ENCODE measurements at places on chromosomes 5 and 9.

- no peak for DNase-seq
Measured at GRCh38 chr9:37248651-37249163, 128.3 kb downstream of the ZCCHC7 start.

- DNase-seq: no peak
Measured at GRCh38 chr5:15695215-15695731, 195.3 kb downstream of the FBXL7 start.

DNA sequence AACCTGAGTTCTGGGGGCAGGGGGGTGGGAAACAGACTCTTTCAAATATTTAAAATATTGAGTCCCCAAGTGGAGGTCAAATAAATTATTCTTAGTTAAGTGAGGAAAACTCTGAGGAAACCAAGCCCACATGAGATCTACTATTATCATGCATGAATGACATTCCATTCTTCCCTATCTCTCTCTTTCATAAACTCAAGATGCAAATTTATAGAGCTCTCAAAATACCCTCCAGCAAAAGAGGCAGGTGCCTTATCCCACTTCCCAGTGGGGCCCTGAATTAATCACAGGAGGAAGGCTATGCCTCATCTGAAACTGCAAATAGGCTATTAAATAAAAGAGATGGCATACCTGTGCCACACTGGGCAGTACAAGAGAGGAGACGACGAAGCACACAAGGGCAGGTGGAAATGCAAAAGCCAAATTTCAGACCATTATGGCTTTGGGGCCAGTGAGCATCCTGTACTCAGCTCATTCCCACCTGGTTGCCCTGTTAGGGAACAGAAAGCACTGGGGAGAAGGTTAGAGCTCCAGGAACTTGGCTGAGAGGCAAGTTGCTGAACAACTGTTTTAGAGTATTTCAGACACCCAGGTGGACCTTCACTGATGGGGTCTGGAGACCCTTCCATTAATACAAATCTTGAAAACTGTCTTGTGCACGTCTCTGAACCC, 102.2 kb upstream of the EQTN start:
- no peak for DNase-seq

DNA sequence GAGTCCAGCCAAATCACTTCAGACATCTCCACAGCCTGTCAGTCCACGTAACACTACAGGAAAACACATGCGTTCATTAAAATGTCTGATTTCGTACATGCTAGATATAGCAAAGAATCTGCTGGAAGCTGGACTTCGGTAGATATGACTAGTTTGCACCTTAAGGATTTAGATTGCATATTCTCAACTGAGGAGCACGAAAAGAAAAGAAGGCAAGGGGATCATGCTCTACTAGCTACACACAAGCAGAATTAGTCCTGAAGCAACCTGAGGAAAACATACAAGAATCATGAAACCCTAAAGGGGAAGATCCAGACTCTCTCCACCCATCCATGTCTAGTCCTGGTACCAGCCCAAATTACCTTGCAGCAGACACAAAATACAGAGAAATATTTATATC, 36.1 kb upstream of the SSBP2 start:
- no peak for DNase-seq

- DNase-seq: no peak
Measured at GRCh38 chr5:162187371-162187770, 119.8 kb downstream of the GABRG2 start.

DNA sequence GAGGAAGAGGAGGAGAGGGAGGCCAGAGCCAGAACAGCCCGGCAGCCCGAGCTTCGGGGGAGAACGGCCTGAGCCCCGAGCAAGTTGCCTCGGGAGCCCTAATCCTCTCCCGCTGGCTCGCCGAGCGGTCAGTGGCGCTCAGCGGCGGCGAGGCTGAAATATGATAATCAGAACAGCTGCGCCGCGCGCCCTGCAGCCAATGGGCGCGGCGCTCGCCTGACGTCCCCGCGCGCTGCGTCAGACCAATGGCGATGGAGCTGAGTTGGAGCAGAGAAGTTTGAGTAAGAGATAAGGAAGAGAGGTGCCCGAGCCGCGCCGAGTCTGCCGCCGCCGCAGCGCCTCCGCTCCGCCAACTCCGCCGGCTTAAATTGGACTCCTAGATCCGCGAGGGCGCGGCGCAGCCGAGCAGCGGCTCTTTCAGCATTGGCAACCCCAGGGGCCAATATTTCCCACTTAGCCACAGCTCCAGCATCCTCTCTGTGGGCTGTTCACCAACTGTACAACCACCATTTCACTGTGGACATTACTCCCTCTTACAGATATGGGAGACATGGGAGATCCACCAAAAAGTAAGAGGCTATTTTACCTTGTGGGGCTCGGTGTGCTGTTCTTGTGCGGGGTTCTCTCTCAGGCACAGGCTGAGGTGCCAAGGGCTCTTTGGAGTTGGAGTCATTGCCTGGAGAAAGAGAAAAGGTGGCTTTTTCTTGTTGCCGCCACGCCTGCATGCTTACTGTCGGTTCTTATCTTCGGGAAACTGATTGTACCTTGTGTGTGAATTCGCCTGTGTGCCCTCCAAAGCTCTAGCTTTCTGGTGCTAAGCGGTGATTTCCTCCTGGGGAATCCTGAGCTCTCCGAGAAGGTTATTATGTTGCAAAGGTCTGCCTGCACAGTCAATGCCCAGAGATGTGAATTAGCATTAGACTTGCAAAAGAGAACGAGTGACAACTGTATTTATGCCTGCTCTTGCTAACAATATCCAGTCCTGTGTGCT, at the start of gene ISL1:
Gene ISL1 (plus strand): TSS at position 318 of the 991 bp plus-strand sequence. CDS start 224 bp downstream, at position 542.
- peak; percentile 16 for DNase-seq

GRCh38 chr9:29773676-29774075, 2200.4 kb upstream of the C9orf72 start:
- DNase-seq: no peak

GRCh38 chr9:109817146-109817845, 37.3 kb downstream of the PALM2AKAP2 start:
- no peak for DNase-seq

DNA sequence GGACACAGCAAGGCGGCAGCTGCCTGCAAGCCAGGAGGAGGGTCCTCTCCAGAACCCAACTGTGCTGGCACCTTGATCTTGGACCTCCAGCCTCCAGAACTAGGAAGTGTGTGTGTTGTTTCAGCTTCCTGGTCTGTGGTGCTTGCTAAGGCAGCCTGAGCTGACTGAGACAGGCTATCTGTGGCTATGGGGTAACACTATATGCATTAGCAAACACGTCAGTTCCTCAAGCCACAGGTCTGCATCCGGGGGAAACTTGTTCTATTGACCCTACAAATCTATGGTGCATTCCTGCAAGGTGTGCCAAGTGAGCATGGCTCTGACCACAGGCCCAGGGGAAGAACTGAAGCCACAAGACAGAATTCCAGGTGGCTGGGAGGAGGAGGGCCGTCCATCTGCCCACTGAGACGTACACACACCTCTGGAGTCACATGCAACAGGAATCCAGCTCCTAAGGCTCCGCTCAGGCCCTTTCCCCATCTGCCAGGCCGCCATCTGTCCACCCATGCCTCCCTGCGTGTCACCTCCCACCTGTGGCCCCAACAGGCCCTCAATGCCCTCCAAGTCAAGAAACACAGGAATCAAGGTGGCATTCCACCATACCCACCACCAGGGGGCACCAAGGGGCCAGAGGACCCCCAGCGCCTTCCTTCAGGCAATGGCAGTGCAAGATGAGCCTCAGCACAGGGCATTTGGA, 174.9 kb downstream of the ROR2 start:
- peak; percentile 23 for DNase-seq

GRCh38 chr5:35320029-35320428, 89.7 kb upstream of the PRLR start:
- no peak for DNase-seq

DNA sequence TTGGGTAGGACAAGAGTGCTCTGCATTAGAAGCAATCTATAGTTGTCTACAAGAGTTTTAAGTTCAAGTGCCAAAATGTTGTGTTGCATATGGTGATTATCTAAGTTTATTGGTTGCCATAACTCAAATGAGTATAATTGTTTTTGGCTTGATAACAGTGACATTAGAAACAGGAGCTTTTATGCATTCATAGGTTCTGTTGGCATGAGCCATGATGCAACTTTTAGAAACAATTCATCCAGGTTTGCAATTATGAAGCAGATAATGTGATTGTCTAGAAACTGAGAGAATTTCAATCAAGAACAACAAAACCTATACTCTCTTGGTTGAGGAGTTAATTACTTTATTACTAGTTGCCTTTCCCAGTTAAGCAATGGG, 137.0 kb downstream of the PBX3 start:
- no peak for DNase-seq

- DNase-seq: no peak
Measured at GRCh38 chr9:97386733-97387503, 25.0 kb upstream of the TDRD7 start.

- DNase-seq: no peak
Measured at GRCh38 chr5:36629729-36630128, 23.3 kb downstream of the SLC1A3 start.

DNA sequence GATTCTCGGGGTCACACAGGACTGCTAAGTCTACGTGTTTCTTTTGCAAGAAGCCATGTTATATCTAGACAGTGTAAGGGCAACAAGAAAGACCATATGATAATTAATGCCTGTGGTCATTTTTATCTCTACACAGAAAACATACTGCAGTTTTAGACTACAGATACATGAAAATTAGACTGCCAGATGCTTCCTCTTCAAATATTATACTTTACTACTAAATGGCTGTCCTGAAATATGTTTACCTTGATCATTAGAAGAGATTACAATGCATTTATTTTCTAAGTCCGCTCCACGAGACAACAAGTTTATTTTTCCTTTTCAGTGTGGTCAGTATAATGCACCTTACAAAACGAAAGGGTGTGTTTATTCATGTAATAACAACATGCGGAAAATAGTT, 147.6 kb downstream of the KIAA0825 start:
- no peak for DNase-seq

GRCh38 chr9:115989831-115990230, 163.8 kb upstream of the PAPPA start:
- no peak for DNase-seq

- no peak for DNase-seq
Measured at GRCh38 chr9:4859035-4859434, 66.3 kb downstream of the RCL1 start.

DNA sequence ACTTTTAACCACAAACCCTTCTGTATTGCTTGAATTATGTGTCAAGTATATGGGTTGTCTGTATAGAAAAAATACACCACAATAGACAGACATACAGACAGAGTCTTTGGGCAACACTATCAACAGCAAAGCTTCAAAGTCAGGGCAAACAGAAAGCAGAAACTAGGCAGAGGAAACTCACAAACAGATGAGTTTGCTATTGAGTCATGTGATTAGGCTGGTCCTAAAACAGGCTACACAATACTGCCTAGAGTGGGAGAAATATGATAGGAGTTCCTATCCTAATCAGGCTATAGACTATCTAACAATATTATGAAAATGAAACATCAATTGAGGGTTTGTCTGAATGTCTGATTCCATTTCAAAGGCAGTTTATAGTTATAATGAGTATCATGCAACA, 156.4 kb downstream of the EDIL3 start:
- DNase-seq: no peak

GRCh38 chr9:128702949-128703615, 779 bp downstream of the PKN3 start:
- DNase-seq: no peak

DNA sequence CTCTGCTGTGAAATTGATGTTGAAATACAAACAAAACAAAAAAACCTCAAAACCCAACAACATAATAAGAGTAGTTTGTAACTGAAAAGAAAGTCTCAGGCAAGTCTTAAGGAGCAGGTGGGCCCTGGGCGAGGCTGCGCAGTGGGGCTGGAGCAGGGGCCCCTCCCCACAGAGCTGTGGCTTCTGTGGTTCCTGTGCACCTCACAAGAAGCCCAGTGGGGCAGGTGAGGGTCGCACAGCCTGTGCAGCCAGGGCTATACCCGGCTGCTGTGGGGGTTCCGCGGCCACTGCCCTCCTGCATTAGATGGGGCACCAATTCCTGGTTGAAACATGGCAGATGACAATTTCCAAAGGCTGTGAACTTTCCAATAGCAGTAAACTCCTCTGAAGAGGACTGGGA, 75.3 kb downstream of the TRIO start:
- DNase-seq: no peak

DNA sequence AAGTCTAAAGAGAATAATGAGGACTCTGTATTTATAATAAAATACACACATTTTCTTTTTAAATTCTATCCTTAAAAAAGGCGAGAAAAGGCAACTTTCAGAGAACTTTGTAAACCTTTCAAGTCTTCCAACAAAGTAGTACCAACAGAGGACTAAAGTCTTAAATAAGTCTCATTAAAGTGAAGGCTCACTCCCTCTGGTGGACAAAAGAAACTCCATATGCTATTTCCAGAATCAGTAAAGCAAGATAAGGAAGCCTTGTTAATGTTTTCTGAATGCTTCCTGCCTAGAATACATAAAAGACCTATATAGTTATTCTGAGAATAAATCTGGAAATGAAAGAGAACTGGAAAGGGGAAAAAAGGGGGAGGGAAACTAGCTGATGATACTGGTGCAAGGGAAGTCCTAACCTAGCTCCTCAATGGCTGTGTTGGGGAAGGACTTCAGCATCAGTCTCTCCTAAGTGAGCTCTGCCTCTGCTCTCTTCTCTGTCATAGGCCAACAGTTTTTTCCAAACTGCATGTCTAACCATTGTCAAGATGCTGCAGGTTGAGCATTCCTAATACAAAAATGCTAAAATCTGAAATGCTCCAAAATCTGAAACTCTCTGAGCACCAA, 7.2 kb downstream of the HMGCS1 start:
- DNase-seq: no peak

GRCh38 chr9:137041124-137041523, 4.9 kb downstream of the NPDC1 start:
- DNase-seq: no peak

DNA sequence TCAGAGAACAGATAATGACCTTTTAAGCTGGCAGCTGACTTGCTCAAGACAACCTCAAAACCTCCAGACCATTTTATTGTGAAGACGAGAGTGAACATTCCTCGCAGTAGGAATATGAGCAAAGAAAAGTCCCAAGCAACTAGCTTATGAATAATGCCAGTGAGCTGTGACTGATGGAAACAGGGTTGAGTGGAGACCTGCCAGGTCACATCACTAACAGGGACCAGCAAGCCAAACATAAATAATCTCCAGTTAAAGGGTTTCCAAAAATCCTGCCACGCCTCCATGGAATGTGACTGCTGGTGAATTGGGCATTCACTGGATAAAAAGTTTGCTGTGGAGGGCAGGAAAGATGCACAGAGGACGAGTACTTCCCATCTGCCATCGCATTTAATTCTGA, 185.4 kb downstream of the CRB2 start:
- DNase-seq: no peak

DNA sequence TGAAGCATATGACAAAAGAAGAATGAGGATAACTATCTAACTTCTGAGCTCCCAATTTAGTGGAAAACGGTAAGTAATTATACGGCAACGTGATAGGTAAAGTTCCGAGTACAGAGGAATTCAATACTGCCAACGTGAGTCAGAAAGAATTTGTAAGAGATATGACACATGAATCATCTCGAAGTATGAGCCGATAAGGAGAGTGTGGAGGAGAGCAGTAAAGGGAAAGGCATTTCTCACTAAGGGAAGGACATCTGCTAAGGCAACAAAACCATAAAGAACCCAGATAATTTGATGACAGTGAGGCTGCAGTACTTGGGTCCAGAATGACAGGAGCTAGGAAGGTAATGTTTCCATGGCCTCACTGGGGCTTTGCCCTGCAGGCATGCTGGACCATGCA, 11.0 kb downstream of the MPDZ start:
- no peak for DNase-seq

- DNase-seq: no peak
Measured at GRCh38 chr9:105059252-105059651, 131.3 kb upstream of the ABCA1 start.

GRCh38 chr5:100890461-100891008, 12.5 kb downstream of the ST8SIA4 start:
- DNase-seq: no peak

GRCh38 chr9:16090907-16091629, 538.2 kb downstream of the CCDC171 start:
- no peak for DNase-seq
